ENCODE measurements at places on chromosomes 16 and 17. TPM values are rescaled to one million over a fixed set of nuclear protein-coding genes. Genes with fewer than 3 reads are reported as not detected.

SPAG5 gene
- total RNA-seq: 6.5 TPM

CLDN9 gene
- not detected for total RNA-seq

SIAH1 gene
- 23.0 TPM for total RNA-seq

SPATA32 gene
- under 0.01 TPM for total RNA-seq

MRPL28 gene
- 44.3 TPM for total RNA-seq

KCNAB3 gene
- 0.85 TPM for total RNA-seq

TEKT1 gene
- not detected for total RNA-seq

TMC8 gene
- not detected for total RNA-seq

TMEM92 gene
- total RNA-seq: not detected

All from regular cardiac myocyte (primary cell).